ENCODE measurements at places on chromosomes 7 and 10.

DNA sequence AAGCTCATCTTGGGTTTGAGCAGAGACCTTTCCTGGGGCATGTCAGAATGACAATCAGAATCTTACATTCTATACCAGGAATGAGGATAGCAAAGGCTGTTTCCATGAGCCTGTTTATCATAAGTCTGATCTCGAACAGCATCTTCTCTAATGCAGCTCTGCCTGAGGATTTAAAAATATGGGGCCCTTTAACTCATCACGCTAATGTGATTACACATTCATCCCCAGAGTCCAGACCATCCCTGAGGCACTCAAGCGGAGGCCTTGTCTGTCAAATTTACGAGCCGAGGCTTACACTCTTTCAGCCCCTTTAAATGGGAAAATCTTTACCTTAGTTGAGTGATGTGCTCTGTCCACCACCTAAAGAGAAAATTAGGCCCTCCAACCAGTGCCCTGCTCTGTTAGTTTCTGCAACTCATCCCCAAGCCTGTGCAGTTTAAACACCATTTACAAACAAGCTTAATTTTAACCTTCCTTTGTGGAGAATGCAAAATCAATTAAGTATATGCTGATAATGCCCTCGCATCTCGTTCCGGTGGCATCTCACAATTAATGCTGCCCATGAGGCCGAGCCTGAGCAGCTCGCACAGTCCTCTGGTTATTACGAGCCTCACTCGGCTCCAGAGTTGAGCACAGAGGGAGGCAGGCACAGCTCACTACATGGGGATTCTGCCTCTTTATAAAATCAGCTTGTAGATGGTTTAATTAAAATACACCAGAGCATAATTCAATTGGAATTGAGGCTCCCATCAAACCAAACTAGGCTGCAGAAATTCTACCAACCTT, 16.0 kb downstream of the CHST15 start:
- DNase-seq: no peak

GRCh38 chr7:77823787-77824186, 25.2 kb downstream of the PHTF2 start:
- no peak for DNase-seq

DNA sequence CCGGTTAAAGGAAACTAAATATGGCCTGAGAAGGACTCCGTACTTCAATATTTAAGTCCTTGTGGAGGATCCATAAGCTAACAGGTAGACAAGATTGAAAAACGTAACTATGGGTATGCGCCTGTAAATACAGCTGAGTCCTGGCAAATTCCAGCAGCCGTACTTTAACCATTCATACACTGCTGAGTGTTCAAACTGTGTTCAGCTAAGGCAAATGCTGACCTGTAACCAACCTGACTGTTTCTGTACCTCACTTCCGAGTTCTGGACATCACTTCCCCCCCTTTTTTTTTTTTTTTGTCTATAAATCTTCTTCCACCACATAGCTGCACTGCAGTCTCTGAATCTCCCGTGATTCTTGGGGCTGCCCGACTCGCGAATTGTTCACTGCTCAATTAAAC, 69.1 kb downstream of the SRPK2 start:
- DNase-seq: no peak

- DNase-seq: no peak
These were observed 35.0 kb upstream of the AGR3 start for GRCh38 chr7:16916738-16917137.

- DNase-seq: no peak
These were observed 568 bp downstream of the PRSS2 start for GRCh38 chr7:142771353-142771723.

Measured in stimulated activated CD4-positive, alpha-beta T cell treated with anti-CD3 and anti-CD28 coated beads, TNF-alpha, amount 100 ng/mL, for 48 hours (primary cell).